Amygdala (tissue), 56 donors: ENCODE measurements at places on chromosomes 12 and 14.

DNA sequence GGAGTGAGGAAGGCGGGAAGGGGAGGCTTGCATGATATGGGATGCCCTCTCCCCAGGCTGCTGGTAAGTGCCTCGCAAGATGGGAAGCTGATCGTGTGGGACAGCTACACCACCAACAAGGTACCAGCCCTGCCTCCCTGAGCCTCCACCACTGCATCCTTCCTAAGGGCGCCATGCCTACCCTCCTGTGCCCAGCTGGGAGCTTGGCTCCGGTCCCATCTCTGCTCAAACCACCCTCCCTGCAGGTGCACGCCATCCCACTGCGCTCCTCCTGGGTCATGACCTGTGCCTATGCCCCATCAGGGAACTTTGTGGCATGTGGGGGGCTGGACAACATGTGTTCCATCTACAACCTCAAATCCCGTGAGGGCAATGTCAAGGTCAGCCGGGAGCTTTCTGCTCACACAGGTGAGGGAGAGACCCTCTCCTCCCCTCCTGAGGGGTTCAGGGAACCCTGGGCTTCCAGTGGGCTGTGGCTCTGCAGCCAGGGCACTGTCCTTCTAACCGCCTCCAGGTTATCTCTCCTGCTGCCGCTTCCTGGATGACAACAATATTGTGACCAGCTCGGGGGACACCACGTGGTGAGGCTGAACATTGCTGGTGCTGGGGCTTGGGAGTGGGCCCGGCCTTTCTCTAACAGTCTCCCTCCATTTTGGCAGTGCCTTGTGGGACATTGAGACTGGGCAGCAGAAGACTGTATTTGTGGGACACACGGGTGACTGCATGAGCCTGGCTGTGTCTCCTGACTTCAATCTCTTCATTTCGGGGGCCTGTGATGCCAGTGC is 2.6 kb downstream of the GNB3 start:
- no peak for DNase-seq

DNA sequence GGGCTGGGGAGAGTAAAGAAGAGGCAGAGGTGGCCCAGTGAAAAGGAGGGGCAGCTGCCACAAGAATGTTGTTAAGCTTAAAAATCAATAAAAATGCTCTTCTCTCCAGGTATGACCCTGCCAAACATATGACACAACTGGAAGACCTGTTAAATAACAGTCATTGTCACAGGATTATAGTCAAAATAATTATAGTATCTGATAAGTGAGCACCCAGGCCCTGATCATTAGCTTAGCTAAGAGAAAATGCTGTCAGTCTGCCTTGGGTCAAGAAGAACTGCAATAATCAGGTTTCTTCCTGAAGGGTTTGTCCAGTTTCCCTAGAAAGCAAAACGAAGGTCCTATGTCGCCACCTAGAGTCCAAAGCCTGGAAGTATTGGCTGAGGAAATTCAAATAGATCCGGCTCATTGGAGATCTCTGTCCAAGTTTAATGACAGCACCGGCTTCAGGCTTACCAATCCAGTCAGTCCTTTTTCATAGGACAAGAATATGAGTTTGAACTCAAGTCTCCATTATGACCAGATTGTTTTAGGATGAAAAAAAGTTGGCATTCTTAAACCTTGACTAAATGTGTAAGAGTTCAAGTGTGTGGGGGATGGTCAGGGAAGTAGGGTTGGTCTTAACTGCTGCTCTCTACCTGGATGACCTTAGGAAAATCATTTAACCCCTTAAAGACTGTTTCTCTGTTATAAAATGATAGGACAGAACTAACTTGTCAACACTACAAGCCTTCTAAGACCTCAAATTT is 22.5 kb upstream of the NKX2-8 start:
- DNase-seq: no peak

- no peak for DNase-seq
Observed at GRCh38 chr14:64218344-64219240, 75.6 kb downstream of the ESR2 start.

DNA sequence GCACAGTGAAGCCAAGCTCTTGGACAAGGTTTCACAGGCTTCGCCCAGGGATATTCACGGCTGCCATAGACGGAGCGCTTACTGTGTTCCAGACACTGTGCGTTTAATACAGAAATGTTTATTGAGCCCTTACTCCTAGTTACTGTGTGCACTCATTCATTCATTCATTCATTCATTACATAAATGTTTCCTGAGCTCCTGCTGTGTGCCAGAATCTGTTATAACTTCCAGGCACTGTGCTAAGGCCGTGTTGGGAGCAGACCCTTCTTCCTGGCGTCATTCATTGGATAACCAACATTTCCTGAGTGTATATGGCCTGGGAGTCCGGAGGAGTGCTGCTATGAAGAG is 760 bp upstream of the MED13L start:
- DNase-seq: no peak

DNA sequence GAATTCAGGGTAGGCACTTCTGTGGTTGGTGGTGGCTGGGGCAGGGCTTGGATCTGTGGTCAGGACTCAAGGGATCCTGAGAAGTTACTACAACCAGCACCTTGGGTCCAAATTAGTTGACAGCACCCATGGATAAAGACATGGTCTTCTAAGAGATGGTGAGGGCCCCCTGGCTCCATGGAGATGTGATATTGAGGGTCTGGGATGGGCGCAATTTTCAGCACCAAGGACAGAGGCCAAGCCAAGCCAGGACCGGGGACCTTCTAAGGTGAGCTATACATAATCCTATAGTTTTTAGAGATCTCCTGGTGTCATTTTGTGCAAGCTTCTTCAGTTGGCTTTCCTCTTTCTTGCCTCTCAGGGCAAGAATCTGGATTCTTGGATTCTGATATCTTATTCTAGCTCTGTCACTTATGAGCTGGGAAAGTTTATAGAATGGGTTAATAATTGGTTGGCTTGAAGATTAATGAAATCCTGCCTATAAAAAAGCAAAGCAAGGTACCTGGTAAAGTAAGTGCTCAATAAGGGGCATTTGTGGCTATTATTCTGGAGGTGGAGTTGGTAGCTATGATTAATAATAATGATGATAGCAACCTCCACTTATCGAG is 130.1 kb upstream of the LHX5 start:
- no peak for DNase-seq

DNA sequence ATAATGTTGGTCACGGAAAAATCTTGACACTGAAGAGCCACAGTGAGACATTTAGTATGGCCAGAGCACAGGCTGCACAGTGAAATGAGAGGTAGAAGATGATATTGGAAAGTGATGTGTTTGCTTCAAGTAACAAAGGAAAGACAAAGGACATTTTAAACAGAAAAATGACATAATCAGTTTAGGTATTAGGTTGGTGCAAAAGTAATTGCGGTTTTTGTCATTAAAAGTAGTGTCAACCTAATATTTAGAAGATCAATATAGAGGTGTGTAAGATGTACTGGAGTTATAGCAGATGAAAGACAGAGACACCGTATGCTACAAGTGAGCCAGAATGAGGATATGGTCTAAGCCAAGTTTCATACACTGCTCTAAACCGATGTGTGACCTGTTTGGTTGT is 253.0 kb upstream of the PPFIA2 start:
- DNase-seq: no peak

DNA sequence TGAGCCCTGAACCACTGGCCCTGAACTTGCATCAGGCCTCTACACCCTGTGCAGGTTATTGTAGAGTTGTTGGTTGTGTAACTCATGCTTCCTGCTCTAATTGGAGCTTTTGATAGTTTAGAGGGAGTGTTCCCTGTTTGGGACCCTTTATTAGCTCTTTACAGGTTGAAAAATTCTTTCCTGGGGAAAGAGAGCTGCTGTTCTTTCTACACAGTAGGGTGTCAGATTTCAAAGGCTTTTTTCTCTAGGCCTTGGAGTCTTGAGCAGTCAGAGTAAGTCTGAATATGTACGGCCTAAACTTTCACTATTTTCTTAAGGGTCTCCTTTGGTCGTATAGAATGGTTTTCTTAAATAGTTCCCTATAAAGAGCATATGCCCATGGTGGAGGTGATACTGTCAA is 60.8 kb upstream of the NEDD1 start:
- DNase-seq: no peak

GRCh38 chr14:105083926-105084685 is 18.9 kb upstream of the GPR132 start:
- DNase-seq: no peak

GRCh38 chr12:39692258-39692853 is 72.8 kb upstream of the ABCD2 start:
- no peak for DNase-seq
